NCI-H1694 (cell line): ENCODE measurements at places on chromosomes 13 and 19.

DNA sequence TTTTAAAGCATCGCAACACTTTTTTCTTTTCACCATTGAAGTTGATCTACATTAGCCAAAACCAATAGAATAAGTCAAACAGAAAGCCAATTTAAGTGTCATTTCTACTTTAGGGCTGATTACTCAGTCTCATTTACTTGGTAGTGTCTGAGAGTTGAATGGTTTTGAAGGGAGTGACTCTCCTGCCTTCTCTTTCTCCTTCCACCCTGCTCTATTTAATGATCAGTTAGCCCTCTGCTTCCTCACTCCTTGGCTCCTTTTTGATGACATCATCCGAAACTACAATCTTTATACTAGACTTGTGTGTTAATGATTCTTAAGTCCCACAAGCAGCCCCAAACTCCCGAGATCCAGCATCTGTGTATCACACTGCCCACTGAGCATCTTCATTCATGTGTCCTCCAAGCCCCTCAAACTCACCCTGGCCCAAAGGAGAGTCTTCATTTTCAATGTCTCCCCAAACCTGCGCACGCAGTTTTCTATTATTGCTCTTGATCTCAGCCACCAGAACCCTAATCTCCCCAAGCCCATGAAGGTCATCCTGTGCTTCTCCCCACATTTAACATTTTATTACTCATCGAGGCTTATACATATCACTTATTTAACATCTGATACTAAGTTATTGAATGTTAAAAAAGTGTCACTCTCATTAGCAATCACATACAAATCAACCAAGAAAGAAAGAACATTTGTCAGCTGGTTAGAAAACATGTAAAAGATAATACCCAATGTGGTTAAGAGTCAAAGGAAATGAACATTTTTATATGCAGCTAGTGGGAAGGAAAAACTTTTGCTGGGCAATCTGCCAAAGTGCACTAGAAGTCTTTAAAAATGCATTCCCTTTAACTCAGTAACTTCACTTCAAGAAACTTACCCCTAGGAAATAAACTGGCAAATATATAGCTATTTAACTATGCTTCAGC, 32.2 kb upstream of the ARGLU1 start:
- no peak for DNase-seq

GRCh38 chr19:37361994-37362393, 8.9 kb upstream of the ZNF527 start:
- DNase-seq = no peak

GRCh38 chr19:32343550-32344262, 1.7 kb upstream of the ZNF507 start:
- no peak for DNase-seq

DNA sequence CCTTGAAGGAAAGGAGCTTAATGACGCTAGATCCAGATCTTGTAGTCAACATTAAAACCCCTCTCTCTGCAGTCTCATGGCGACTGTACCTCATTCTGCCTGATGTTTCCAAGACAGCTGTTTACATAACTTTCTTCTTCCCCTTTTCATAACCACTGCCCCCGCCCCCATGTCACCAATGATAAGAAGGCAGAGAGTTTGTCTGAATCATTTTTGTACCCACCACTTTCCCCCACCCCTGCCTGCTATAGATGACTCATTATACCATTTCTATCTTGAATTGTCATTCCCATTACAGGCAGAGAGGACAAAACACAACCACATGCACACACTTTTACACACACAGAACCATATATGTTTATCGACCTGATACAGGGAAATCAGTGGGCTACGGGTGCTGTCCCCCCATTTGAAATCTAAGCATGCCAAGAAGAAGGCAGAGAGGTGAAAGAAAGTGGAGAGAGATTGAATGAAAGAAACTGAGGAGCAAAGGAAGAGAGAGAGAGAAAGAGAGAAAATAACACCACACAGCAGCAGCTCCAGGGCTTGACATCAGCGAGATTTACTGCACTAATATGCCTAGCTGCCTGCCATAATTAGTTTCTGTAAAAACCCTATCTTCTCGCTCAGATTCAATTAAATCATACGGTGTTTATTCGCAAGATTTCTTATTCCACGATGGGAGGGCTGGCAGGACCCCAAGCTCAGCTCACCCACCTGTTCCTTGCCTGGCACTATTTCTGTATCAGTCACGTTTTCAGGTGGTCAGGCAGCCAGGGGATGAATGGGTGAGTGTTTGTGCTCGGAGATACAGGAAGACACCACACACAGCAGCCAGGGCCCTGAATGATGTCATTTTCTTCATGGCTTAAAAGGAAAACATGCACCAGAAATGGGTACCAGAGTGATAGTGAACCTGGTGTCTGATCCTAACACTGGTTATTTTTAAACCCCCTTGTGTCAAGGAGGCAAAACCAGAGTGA, 114.3 kb upstream of the SERP2 start:
- no peak for DNase-seq

- DNase-seq = no peak
These were observed 19.6 kb upstream of the PTPRS start for GRCh38 chr19:5360003-5360780.
